T-helper 1 cell (primary cell): ENCODE measurements at places on chromosomes 12 and 14.
A peak's percentile ranks its signal among the peaks of the same experiment; 100 is the strongest.

- no peak for DNase-seq
Measured at GRCh38 chr14:75361751-75362433, 65.9 kb upstream of the JDP2 start.

DNA sequence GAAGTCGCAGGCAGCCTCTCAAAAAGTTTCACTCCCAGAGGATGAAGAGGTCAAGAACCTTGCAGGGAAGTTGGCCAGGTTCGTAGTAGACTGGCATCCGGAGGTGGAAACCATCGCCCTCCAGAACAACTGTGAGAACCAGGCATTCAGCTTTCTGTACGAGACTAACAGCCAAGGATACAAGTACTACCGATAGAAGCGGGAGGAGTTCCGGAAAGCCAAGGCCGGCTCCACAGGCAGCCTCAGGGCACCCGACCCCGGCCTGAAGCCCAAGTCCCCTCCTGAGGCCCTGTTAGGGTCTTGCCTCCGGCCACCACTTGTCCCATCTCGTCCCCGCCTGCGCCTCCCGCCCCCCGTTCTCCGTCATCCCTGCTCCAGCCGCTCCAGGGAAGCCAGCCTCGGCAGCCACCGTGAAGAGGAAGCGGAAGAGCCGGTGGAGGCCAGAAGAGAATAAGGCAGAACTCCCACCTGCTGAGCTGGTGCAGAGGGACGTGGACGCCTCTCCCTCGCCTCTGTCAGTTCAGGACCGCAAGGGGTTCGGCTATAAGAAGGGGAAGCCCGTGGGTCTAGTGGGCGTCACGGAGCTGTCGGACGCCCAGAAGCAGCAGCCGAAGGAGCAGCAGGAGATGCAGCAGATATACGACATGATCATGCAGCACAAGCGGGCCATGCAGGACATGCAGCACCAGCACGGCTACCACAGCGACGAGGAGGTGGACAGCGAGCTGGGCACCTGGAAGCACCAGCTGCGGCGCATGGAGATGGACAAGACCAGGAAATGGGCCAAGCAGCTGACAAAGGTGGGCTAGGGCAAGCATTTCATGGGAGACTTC, 366.8 kb upstream of the ATXN7L3B start:
- DNase-seq = no peak

DNA sequence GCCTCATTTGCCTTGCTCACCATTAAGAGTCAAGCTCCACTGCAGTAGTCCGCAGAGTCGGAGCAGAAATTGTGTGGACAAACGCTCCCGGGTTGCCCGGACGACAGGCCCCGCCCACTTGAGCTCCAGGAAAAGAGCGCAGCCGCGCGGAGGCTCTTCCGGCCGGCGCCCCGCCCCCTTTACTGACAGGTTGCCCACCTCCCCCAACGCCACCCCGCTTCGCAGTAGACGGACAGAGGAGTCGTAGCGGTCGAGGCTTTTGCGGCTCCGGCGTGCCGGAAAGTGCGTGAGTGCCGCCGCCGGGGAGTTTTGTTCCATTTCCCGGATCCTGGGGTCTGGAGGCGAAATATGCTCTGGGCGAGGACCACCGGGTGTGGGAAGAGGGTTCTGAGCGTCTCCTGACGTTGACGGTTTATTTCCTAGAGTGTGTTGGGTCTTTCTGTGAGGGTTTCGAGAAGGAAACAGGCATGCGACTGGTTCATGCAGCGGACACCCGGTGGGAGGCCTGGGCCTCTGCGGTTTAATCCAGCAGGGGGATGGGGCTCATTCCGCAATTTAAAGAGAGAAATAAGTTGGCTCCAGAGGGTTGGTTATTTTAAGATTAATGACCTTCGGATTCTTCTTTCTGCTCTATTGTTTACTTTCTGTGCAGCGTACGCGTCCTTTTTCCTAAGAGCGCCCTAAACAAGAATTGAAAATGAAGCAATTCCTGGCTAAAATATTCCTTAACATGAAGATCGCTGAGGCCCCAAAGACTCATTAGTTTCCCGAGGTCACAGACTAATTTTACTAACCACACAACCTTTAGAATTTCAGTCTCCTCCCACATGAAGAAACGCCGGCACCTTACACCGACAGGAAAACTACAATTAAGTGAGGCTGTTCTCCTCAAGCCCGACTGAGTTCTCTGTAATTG, at the start of the genes DNAI7 and ETFRF1:
Gene DNAI7 (minus strand): TSS at position 105 of the 916 bp plus-strand sequence. CDS start 82 bp downstream, at position 23.
Gene ETFRF1 (plus strand): TSS at position 182 of the 916 bp plus-strand sequence. CDS start 8,720 bp downstream, outside the sequence.
- peak; percentile 96 for DNase-seq

- DNase-seq = no peak
Measured at GRCh38 chr12:60014436-60014835, 418.6 kb downstream of the SLC16A7 start.

GRCh38 chr12:442235-442884, 17.4 kb upstream of the B4GALNT3 start:
- peak; percentile 24 for DNase-seq

GRCh38 chr12:123444092-123445026, 7.9 kb upstream of the RILPL2 start:
- DNase-seq = no peak
